Stimulated activated CD4-positive, alpha-beta T cell treated with anti-CD3 and anti-CD28 coated beads, Interleukin-12 subunit alpha, Interleukin-12 subunit beta, amount 100 ng/mL, for 48 hours (primary cell): ENCODE measurements at places on chromosomes 3 and 15.

- DNase-seq = no peak
Measured at GRCh38 chr3:13189639-13190377, 116.6 kb upstream of the IQSEC1 start.

GRCh38 chr3:73292220-73292619, 230.8 kb downstream of the EBLN2 start:
- no peak for DNase-seq

GRCh38 chr3:65776081-65776480, 262.6 kb downstream of the MAGI1 start:
- DNase-seq = no peak

GRCh38 chr15:98532063-98532462, 116.3 kb upstream of the IGF1R start:
- DNase-seq = no peak

DNA sequence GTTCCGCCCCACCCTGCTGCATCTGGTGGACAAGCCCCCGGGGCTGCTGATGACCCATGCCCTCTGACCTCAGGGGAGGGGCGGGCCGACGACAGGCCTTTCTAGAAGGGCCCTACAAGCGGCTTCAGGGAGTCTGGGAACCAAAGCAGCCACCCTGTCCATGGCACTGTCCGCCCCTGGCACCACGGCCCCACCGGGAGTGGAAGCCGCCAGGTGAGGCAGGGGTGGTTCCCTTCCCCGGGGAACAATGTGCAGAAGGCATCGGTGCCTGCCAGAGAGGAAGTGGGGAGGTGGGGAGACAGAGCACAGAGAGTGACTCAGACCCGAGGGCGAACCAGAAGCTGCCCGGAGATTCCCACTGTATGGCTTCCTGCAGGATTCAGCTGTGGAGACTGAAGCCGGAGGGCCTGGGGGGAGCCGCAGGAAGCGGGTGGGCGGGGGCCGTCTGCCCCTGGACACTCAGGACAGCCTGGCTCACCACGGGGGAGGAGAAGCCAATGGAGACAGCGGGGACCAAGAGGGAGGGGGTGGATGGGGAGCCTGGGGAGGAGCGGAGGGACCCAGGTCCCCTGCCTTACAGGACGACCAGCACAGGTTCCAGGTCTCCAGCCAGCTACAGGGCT, 134.0 kb downstream of the TPRA1 start:
- no peak for DNase-seq

DNA sequence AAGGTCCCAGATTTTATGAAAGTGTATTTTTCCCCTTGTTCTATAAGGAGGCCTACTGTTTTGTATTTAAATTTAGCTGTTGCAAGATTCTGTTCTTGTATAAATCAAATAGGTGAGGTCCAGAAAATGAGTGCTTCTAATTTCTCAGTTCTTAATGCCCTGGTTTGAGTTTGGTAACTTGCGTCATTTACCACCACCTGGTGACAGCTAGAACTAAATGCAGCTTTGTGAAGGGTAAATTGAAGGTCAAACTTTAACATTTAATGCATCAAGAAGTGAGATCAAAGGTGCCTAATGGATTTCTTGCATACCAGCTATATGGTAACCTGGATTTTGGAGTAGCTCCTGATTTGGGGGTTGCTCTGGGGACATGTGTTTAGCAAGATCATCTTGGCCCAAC, 50.7 kb upstream of the POLR2M start:
- DNase-seq = no peak

DNA sequence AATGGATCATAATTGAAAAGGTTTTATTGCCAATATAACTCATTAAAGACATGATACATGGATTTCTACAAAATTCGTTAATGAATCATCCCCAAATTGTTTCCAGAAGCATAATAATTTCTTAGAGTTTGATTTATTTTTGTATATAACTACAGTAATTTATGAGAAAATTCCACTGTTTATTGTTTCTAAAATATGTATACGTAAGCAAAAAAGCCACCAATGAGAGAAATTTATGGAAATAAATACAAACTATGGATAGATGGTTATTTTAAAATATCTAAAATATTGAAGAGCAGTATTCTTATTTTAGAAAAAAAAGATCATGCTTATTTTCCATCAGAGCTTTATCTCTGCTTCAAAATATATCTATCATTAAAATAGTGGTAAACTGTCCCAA, 260.0 kb upstream of the ZNF385D start:
- DNase-seq = no peak

- no peak for DNase-seq
Measured at GRCh38 chr3:114510201-114510600, 216.4 kb downstream of the TIGIT start.

- DNase-seq = no peak
Measured at GRCh38 chr3:54967731-54968161, 39.9 kb upstream of the LRTM1 start.

DNA sequence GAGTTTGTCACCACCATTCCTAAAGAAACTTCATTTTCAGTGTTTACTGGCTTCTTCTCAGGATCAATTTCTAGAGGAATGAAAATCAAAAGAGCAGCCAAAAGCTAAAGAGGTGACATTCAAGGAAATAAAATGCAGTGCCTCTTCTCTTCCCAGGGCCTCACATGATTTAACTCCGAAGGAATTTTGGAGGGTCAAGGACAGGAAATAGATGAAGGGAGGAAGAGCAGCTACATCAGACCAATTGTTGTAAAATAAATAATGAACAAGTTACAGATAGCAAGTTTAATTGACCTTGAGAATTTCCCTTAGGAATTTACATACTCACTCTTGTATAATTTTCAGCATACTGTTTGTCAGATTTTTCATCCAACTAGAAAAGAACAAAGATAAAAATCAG, 78.1 kb downstream of the LRRFIP2 start:
- no peak for DNase-seq

DNA sequence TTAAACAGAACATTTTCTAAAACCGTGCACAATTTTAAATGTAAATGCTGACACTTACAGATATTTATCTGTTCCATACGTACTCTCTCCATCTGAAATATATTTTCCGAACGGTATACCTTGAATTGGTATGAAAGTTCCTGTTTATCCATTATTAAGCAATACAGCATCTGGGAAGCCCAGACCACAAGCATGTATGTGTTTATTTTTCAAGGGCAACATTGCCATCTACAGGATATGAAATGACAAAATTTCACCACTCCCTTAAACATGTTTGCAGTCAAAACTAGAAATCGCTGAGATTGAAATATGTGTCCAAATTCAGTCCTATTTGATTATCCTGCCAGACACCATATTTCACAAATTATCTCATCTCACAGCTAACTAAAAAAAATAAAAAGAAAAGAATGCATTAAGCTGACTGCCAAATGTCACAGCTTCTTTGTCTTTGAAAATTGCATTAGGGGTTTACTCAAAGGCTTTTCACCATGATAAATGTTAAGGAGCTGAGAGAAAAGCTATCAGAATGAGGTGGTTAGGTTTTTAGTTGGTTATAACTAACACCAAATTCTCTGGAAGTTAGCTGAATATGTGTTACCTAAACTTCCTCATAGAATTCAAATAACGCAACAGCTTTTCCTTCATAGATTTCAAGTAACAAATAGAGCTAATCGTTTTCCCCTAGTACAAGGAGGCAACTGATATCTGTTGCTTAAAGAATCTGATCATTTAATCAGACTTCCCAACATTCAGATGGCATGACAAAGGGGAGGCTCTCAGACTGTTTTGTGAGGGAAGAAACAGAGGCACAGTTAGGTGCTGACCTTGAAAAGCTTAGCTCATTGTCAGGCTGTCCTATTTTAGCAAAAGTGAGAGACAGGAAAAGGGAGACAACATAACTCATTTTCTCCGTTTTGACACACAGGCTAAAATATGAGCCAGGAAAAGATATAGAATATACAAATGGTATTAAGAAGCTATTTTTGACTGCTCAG, 533.1 kb downstream of the TBL1XR1 start:
- no peak for DNase-seq

DNA sequence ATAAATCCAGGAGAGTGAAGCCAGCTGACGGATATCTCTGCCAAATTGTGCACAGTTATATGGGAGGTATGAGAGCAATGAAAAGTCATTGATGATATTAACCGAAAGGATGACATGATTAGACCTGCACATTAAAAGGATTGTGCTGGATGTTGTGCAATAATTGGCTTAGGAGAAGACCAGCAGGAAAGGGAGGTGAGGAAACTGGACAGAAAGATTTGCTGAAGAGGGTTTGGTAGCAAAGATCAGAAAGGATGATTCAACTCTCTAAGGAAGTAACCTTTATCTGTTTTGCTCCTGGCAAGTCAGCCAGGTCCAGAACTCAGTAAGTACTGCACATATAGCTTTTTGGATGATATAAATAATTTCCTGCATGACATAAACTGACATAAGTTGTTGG, 704.7 kb downstream of the GRM7 start:
- DNase-seq = no peak

DNA sequence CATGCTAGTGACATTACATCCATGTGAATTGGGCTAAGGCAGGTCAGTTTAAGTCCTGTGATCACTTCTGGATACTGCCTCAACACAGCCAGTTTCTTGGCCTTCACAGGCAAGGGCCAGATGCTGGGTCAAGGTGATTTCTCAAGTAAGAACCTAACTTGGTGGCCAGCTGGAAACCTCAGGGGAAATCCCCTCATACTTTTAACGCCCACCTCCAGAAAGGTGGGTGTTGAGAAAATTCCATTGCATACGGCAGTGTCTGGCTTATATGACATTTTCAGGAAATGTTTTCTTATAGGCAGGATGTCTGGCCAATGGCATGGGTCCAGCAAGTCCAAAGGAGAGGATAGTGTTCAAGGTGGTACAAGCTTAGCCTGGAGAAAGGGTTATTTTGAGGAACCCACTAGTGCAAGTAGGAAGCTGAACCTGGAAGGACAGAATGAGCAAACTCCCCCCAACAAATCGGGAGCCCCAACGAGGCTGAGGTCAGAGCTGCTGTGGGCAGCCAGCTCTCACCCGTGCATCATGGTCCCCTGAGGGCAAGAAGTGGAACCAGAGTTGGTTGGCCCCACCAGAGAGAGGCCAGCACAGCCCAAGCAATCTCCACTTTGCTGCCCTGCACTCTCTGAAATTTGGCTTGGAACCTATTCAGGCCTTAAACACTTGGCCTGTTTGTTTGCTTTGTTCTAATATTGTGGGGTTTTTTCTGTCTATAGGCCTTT, 135.4 kb downstream of the PDE8A start:
- peak; percentile 1 for DNase-seq

GRCh38 chr3:64977308-64978100, 289.7 kb upstream of the ADAMTS9 start:
- DNase-seq = no peak

GRCh38 chr3:18526667-18527066, 101.5 kb upstream of the SATB1 start:
- no peak for DNase-seq

- DNase-seq = no peak
Measured at GRCh38 chr15:67606742-67607141, 64.2 kb downstream of the MAP2K5 start.

DNA sequence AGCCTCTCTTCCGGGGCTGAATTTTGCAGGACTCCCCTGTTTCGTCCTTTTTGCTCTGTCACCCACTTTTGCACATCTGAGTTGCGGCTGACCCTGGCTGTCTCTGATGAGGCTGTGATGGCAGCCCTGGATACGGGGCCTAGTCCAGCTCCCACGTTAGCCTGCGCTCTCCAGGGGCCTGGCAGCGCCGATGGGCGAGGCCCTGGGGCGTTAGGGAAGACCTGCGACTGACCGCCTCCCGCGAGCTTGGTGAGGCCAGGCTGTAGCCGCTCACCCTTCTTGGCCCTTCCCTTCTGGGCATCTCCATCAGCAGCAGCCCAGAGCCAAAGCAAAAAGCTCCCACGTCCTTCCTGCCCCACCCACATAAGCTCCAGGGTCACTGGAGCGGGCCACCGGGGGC, 85.2 kb downstream of the FBLN2 start:
- DNase-seq = no peak

DNA sequence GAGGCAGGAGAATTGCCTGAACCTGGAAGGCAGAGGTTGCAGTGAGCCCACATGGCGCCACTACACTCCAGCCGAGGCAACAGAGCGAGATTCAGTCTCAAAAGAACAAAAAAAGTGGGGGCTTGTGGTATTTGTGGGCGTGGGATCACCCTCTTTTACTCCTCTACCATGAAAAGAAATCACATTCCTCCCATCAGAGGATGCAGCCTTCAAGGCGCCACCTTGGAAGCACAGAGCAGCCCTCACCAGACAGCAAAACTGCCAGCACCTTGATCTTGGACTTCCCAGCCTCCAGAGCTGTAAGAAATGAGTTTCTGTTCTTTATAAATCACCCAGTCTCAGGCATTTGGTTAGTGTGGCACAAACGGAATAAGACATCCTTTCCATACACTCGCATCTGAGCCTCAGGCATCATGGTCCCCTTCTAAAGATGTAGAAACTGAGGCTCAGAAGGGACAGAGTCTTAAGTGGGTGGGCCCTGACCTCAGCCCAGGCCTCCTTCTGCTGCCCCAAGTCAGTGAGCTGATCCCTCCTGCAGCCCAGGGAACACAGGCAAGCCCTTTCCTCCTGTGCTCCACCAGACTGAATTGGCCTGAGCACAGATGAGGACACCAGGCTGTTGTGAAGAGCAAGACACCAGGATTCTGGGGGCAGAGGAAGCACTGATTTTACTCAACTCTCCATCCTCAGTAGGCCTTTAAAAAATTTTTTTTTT, 201.7 kb upstream of the LINGO1 start:
- no peak for DNase-seq
